HepG2 (cell line): ENCODE measurements at places on chromosomes 3 and 15. TPM values are rescaled to one million over a fixed set of nuclear protein-coding genes. Genes with fewer than 3 reads are reported as not detected.
A peak's percentile ranks its signal among the peaks of the same experiment; 100 is the strongest.

DNA sequence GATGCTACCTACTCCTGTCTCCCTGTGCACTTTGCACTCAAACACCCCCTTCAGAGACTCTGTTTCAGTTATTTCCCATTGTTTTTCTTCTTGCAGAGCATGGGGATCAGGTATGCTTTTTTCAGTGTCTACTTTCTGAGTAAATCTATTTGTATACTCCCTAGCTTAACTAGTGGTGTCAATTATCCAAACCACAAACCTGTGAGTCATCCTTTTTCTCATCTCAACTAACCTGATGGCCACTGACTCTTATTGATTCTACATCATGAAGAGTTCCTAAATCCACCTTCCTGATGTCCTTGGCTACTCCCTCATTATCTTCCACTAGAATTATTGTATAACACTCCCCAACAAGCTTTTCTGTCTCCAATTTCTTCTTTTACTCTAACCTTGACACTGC is 68.0 kb downstream of the DIPK2A start:
- no peak for DNase-seq

TLR9 gene
- not detected in 2 replicates for total RNA-seq

DNA sequence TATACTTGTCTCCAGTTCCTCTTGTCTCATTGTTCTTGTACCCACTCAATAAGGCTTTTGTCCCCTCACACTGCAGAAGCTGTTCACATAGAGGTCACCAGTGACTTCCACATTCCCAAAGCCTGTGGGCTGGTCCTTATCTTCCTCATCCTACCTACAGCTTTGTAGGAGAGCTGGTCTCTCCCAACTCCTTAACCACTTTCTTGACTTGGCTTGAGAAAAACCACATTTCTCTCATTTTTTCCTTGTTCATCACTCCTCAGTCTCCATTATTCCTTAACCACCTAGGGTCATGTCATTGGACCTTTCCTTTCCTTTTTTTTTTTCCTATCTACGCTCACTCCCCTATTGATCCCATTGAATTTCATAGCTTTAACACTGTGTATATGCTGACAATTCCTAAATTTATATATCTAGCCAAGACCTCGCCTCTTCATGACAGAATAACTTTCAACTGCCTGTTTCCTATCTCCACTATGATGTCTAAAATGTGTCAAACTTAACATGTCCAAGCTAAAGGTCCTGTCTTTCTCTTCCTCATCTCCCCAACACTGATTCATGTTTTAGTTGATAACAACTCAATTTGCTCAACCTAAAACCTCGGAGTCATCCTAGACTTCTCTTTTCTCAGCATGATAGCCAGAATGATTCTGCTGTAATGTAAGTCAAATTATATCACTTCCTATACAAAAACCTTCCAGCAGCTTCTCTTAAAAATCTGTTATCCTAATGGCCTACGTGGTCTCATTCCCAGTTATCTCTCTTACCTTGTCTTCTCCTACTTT is 49.5 kb downstream of the CEP63 start:
- no peak for DNase-seq

- DNase-seq = no peak
Measured at GRCh38 chr15:63401078-63401477, 19.4 kb upstream of the CA12 start.

EHHADH gene
- 38.9 and 59.1 TPM in 2 replicates for total RNA-seq

ADGRG7 gene
- total RNA-seq = not detected in 2 replicates

GRCh38 chr3:10377148-10377725 is 56.3 kb upstream of the SEC13 start:
- no peak for DNase-seq

KIF15 gene
- 33.8 and 55.1 TPM in 2 replicates for total RNA-seq

DNA sequence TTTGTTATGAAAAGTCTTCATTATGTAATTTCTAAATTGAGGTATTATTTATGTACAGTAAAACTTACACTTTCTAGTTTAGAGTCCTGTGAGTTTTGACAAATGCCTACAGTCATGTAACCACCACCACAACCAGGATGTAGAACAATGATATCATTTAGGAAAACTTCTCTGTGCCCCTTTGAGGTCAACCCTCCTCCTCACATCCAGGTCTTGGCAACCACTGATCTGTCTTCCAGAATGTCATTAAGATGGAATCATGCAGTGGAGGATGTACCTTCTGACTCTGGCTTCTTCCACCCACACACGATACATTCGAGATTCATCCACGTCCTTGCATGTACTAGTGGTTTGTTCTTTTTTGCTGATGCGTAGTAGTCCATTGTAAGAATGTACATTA is 23.2 kb downstream of the MINAR1 start:
- DNase-seq = no peak

DNA sequence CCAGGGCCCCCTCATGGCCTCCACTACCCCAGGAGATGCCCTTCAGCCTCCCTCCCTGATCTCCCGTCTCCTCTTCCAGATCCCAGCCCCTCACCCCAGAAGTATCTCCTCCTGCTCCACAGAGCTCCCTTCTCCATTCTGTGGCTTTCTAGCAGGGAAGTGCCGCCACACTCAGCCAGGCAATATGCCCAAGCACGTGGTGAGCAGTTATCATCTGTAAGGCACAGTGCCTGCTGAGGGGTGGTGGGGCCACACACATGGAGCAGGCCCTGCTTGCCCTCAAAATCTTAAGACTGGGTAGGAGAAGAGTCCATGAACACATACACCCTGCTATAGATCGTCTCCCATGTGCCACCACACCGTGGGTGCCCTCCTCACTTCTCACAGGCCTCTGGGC is 2.4 kb upstream of the PHGR1 start:
- no peak for DNase-seq

- no peak for DNase-seq
Measured at GRCh38 chr15:58381697-58382096, 50.1 kb upstream of the LIPC start.

- DNase-seq = peak; percentile 71
Measured at GRCh38 chr3:40398346-40398745, 11.4 kb downstream of the ENTPD3 start.

ITIH1 gene
- 9.8 and 12.3 TPM in 2 replicates for total RNA-seq

DNA sequence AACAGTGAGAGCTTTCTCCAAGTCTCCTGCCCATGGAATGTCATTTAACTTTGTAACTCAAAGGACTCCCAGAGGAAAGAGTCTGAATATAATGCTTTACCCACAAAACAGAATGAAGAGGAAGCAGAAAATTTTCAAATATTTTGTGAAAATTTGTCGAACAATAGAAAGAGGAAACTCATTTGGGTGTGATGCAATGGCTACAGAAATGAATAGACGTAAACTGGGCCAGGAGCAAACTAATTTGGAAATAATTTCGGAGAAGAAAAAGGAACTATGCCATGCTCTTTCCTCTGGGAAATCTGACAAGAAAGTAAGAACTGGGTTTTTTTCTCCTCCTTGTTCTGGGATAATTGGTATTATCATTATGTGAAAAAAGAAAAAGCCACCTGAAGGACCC is 11.2 kb upstream of the SUMF1 start:
- DNase-seq = no peak

NMB gene
- total RNA-seq = 15.5 and 25.4 TPM in 2 replicates

DNA sequence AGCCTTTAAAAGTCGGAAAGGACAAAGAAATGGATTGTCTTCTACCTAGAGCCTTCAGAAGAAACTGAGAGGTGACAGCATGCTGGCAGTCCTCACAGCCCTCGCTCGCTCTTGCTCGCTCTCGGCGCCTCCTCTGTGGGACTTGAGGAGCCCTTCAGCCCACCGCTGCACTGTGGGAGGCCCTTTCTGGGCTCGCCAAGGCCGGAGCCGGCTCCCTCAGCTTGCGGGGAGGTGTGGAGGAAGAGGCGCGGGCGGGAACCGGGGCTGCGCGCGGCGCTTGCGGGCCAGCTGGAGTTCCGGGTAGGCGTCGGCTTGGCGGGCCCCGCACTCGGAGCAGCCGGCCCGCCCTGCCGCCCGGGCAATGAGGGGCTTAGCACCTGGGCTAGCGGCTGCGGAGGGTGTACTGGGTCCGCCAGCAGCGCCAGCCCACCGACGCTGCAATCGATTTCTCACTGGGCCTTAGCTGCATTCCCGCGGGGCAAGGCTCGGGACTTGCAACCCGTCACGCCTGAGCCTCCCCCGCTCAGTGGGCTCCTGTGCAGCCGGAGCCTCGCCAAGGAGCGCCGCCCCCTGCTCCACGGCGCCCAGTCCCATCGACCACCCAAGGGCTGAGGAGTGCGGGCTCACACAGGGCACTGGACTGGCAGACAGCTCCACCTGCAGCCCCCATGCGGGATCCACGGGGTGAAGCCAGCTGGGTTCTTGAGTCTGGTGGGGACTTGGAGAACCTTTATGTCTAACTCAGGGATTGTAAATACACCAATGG is 953.8 kb upstream of the GBE1 start:
- no peak for DNase-seq

- no peak for DNase-seq
Measured at GRCh38 chr3:173773800-173774199, 376.3 kb downstream of the NLGN1 start.

RTP1 gene
- not detected in 2 replicates for total RNA-seq

GRCh38 chr15:57395292-57395691 is 19.0 kb downstream of the CGNL1 start:
- no peak for DNase-seq

GRCh38 chr3:37397396-37397795 is 223.0 kb upstream of the LRRFIP2 start:
- DNase-seq = no peak

DNA sequence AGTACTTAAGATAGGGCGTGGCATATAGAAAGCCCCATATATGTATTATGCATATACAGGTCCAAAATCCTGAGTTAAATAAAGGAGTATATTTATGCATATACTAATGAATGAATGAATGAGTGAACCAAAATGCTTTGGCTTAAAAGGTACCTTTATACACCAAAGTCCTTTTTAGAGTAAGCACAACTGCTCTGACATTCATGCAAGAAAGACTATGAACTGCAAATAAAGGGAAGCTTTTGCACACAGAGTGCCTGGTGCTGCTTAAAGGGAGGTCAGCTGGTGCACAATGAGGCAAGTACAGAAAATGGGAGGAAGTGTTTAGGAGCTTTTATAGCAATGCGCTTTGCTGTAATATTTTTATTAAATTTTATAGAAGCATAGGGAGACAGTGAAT is 214.0 kb downstream of the KLF13 start:
- peak; percentile 50 for DNase-seq

DNA sequence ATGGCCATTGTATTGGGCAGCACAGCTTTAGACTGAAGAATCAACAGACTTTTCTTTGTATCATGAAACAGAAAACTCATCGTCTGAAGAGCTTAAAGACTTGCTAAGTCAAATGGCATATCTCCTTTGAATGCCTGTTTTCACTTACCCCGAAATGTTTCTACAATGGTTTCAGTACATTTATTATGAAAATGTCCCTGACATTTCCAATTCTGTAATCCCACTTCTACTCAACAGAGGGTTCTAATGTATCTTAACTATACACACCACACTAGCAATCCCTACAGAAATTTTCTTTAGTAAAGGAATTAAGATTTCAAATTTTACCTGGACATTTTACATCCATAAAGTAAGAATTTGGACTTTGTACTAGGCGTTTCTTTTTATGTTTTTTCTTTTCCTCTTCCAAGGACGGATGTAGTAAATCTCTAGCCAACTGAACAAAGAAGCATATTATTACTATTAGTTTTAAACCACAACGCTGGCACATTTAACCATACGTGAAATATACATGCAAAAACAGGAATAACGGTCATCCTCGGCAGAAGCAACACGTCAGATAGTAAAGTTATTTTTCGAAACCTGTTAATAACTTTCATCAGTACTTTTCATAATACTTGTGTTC is 1.1 kb downstream of the RPS27L start:
- no peak for DNase-seq

GRCh38 chr3:67920969-67921368 is 266.6 kb upstream of the SUCLG2 start:
- no peak for DNase-seq

CILP gene
- total RNA-seq = not detected in 2 replicates

TMEM42 gene
- 5.0 and 5.5 TPM in 2 replicates for total RNA-seq

NOX5 gene
- total RNA-seq = not detected in 2 replicates

DNA sequence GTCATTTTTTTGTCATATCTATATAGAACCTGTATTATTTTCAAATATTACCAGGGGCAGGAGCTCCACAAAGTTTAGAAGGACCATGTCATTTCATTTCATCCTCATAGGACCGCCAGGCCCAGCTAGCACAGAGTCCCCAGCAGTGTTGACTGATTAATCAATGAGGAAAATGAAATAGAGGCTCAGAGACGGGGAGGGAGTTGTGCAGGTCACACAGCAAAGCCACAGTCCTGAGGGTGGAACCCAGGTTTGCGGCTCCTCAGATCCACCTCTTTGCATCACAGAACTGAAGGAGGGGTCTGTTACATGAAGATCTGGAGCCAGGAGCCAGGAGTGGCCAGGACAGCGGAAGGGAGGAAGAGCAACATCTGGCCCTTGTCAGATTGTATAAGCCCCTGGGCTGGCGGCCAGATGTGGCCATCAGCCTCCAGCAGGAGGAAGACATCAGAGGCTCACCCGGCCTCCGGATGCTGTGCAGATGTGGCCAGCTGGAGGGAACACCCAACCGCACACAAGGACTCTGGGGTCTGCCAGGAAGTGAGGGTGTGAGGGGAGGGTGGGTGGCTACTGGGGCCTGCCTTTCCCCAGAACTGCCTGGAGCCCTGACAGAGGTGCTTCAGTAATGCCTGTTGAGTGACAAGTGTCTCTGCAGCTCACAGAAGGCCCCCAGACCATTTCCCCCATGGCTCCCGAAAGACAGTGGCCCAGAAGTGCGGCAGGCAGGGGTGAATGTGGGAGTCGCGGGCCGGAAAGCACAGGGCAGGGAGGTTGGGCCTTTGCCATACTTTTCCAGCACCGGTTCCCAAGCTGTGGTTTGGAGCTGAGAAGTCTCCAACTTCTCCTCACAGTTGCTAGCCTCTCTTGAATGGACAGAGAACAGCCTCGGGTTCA is 21.3 kb downstream of the EFCC1 start:
- DNase-seq = no peak

- DNase-seq = no peak
Measured at GRCh38 chr3:124221422-124221821, 229.5 kb upstream of the ROPN1 start.

- DNase-seq = no peak
Measured at GRCh38 chr3:145224886-145225285, 936.1 kb downstream of the PLOD2 start.
